H1 (cell line): ENCODE measurements at places on chromosomes 4 and X. TPM values are rescaled to one million over a fixed set of nuclear protein-coding genes. Genes with fewer than 3 reads are reported as not detected.

GRCh38 chr4:41887277-41887676 is 48.0 kb upstream of the TMEM33 start:
- no peak for DNase-seq

DNA sequence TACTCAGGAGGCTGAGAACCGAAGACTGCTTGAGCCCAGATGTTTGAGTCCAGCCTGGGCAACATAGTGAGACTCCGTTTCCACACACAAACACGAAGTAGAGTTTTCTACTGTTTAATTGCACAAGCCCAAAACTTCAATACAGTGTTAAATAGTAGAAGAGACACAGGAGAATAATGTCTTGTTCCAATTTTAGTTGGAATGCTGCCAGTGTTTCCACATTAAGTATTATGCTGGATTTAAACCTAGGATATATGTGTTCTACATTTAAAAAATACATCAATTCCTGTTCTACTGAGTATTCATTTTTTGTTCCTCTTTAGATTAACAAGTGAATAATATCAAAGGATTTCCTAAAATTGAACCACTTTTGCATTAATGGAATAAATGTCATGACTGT is 91.3 kb downstream of the LCORL start:
- DNase-seq: no peak

Gene RAB9B
- total RNA-seq: 0.46 and 0.56 TPM in 2 replicates

Gene MEPE
- not detected in 2 replicates for total RNA-seq

Gene TMPRSS11B
- total RNA-seq: not detected in 2 replicates

- no peak for DNase-seq
Measured at GRCh38 chr4:111952688-111953087, 192.6 kb upstream of the FAM241A start.

Gene NDNF
- total RNA-seq: 1.6 and 1.8 TPM in 2 replicates
